Colonic mucosa (tissue), 4 donors: ENCODE measurements at places on chromosomes 3 and 15. TPM values are rescaled to one million over a fixed set of nuclear protein-coding genes. Genes with fewer than 3 reads are reported as not detected.

EDEM1 gene
- 49.7 TPM for total RNA-seq

EPHA3 gene
- 2.4 TPM for total RNA-seq

- peak; percentile 56 for DNase-seq
Observed at GRCh38 chr3:169661361-169662131, 2.0 kb downstream of the MECOM start.

DNA sequence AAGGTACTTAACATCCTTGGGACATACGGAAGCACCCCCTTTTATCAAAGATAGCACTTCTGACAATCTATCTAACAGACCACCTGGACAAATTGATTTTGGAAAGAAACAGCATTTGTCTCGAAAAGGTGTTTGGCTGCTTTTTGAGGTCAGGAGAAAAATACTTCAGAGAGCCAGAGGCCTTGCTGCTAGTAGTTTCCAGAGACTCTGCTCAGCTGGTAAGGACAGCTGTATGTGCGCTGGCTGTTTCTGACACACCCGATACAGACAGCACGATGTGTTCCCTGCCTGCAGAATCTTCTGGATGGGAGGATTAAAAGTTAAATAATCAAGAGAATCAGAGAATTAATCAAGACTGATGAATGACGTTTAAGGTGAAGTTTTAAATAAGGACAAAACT lies 15.6 kb upstream of the GYG1 start:
- DNase-seq, result no peak

GRCh38 chr15:30870681-30871080 lies 33.0 kb upstream of the FAN1 start:
- no peak for DNase-seq
